ENCODE measurements at places on chromosomes 2 and 18. TPM values are rescaled to one million over a fixed set of nuclear protein-coding genes. Genes with fewer than 3 reads are reported as not detected.

MC2R gene
- not detected for total RNA-seq

FMNL2 gene
- 14.9 TPM for total RNA-seq

ANKRD62 gene
- total RNA-seq = not detected

DNA sequence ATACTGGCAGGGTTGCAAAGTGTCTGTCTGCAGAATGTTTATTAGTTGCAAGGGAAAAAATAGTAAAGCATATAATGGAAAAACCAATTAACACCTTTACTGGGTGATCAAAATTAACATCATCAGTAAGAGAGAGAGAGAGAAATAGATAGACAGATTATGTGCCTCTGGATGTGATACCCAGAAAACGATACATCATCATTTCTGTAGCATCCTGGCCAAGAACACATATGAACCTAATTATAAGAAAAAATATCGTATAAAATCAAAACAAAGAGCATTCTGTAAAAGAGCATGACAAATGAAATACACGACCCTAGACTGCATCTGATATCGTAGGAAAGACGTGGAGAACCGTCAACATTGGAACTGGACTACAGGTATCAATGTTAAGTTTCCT, 64.6 kb downstream of the SMC6 start:
- H3K27ac ChIP-seq = no peak overlapping the region
- no peak for DNase-seq
- H3K4me1 ChIP-seq = no peaks in the 10 kb centered on the region
- no peak overlapping the region for H3K4me3 ChIP-seq
- peaks cover 41% of the 10 kb centered on the region for H3K36me3 ChIP-seq

DNA sequence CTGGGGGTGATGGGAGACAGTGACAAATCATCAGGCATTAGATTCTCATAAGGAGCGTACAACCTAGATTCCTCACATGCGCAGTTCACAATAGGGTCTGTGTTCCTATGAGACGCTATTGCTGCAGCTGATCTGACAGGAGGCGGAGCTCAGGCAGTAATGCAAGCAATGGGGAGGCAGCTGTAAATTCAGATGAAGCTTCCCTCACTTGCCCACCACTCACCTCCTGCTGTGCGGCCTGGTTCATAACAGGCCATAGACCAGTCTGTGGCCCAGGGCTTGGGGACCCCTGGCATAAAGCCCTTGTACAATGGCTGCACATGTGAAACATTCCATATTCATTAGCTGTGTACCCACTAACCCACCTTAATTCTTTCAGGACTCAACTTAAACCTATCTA, 18.0 kb downstream of the NMUR1 start:
- no peak overlapping the region for H3K4me3 ChIP-seq
- DNase-seq = no peak
- H3K4me1 ChIP-seq = peaks cover 11% of the 10 kb centered on the region
- peaks cover 2% of the 10 kb centered on the region for H3K36me3 ChIP-seq
- H3K27me3 ChIP-seq = peaks cover 3% of the 10 kb centered on the region

GRCh38 chr2:235541016-235541415, 47.2 kb downstream of the AGAP1 start:
- no peak overlapping the region for H3K4me3 ChIP-seq
- no peak overlapping the region for H3K27ac ChIP-seq
- no peaks in the 10 kb centered on the region for H3K36me3 ChIP-seq
- no peaks in the 10 kb centered on the region for H3K4me1 ChIP-seq
- no peak for DNase-seq
- H3K27me3 ChIP-seq = peaks cover 2% of the 10 kb centered on the region

DNA sequence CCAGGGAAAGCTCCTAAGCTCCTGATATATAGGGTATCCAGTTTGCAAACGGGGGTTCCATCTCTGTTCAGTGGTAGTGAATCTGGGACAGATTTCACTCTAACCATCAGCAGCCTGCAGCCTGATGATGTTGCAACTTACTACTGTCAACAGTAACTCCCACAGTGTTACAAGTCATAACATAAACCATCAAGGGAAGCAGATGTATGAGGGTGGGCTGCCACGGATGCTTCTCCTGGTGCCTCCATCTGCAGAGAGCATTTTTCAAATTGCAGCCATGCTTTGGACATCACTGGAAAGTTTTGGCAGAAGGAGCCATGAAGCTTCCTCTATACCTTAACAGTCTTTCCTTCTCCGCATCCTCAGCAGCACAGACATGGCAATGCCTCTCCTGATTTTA, 234.5 kb downstream of the ANKRD36B start:
- H3K36me3 ChIP-seq = no peaks in the 10 kb centered on the region
- no peak overlapping the region for H3K27ac ChIP-seq
- no peaks in the 10 kb centered on the region for H3K4me1 ChIP-seq
- H3K4me3 ChIP-seq = no peak overlapping the region
- peaks cover 36% of the 10 kb centered on the region for H3K27me3 ChIP-seq
- DNase-seq = no peak
